ENCODE measurements at places on chromosomes 5 and 9.

GRCh38 chr9:122975196-122975595 lies 34.4 kb downstream of the RABGAP1 start:
- no peaks in the 10 kb centered on the region for H3K27me3 ChIP-seq
- H3K4me1 ChIP-seq = peaks cover 17% of the 10 kb centered on the region
- peak overlapping the region; percentile 68 for H3K27ac ChIP-seq
- no peaks in the 10 kb centered on the region for H3K36me3 ChIP-seq
- no peak for DNase-seq
- H3K4me3 ChIP-seq = no peak overlapping the region

DNA sequence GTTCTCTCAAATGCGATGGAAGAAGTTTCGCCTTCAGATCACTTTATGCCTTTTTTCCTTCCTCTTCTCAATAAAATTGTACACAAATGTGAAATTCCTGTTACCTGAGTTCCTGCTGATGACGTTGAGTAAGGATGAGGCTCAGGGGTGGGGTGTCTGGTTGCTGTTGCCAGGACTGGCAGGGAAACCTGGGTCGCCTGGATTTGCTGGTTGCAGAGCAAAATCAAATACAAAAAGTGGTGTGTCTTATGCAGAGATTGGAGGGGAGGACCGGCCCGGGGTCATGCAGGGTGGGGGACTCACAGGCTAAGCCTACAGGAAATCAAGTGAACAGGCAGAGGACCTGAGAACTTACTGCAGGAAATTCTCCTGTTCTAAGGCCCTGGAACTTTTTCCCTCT lies 39.2 kb downstream of the ANXA2R start:
- no peaks in the 10 kb centered on the region for H3K4me1 ChIP-seq
- H3K27ac ChIP-seq = no peak overlapping the region
- no peaks in the 10 kb centered on the region for H3K36me3 ChIP-seq
- DNase-seq = no peak
- H3K4me3 ChIP-seq = no peak overlapping the region
- H3K27me3 ChIP-seq = peaks cover 100% of the 10 kb centered on the region

GRCh38 chr5:60843936-60844905 lies at the start of gene ELOVL7:
Gene ELOVL7, minus strand, starts transcription at chr5:60844269. Its CDS starts 56,872 bp downstream, at chr5:60787397.
- peaks cover 3% of the 10 kb centered on the region for H3K4me1 ChIP-seq
- H3K27me3 ChIP-seq = peaks cover 44% of the 10 kb centered on the region
- peak; percentile 37 for DNase-seq
- H3K27ac ChIP-seq = no peak within 1 kb of the TSS

DNA sequence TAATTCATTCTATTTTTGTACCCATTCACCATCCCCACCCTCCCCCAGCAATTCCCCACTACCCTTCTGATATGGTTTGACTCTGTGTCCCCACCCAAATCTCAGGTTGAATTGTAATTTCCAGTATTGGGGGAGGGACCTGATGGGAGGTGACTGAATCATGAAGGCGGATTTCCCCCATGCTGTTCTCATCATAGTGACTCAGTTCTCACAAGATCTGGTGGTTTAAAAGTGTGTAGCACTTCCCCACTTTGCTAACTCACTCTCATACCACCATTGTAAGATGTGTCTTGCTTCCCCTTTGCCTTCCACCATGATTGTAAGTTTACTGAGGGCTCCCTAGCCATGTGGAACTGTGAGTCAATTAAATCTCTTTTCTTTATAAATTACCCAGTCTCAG lies 25.9 kb upstream of the TESK1 start:
- DNase-seq = no peak
- H3K36me3 ChIP-seq = no peaks in the 10 kb centered on the region

- no peak for DNase-seq
- no peak overlapping the region for H3K27ac ChIP-seq
- H3K27me3 ChIP-seq = no peaks in the 10 kb centered on the region
- H3K4me1 ChIP-seq = no peaks in the 10 kb centered on the region
- H3K36me3 ChIP-seq = no peaks in the 10 kb centered on the region
- no peak overlapping the region for H3K4me3 ChIP-seq
These were observed 572.1 kb upstream of the DMAC1 start for GRCh38 chr9:8371686-8372085.

GRCh38 chr5:142108432-142109330 lies at the start of gene NDFIP1:
Gene NDFIP1, plus strand, starts transcription at chr5:142108779. Its CDS starts 196 bp downstream, at chr5:142108975.
- no peaks in the 10 kb centered on the region for H3K36me3 ChIP-seq
- H3K4me1 ChIP-seq = peaks cover 14% of the 10 kb centered on the region
- H3K4me3 ChIP-seq = peak within 1 kb of the TSS; percentile 86
- no peaks in the 10 kb centered on the region for H3K27me3 ChIP-seq

- H3K36me3 ChIP-seq = peaks cover 59% of the 10 kb centered on the region
- no peaks in the 10 kb centered on the region for H3K27me3 ChIP-seq
- H3K27ac ChIP-seq = no peak overlapping the region
- H3K4me3 ChIP-seq = no peak overlapping the region
- H3K4me1 ChIP-seq = peaks cover 23% of the 10 kb centered on the region
- DNase-seq = no peak
These were observed 2.4 kb downstream of the NOL6 start for GRCh38 chr9:33471361-33471760.

GRCh38 chr5:133782736-133783135 lies 170.4 kb upstream of the FSTL4 start:
- H3K27ac ChIP-seq = no peak overlapping the region
- H3K4me3 ChIP-seq = no peak overlapping the region
- H3K27me3 ChIP-seq = no peaks in the 10 kb centered on the region
- DNase-seq = no peak
- no peaks in the 10 kb centered on the region for H3K36me3 ChIP-seq

DNA sequence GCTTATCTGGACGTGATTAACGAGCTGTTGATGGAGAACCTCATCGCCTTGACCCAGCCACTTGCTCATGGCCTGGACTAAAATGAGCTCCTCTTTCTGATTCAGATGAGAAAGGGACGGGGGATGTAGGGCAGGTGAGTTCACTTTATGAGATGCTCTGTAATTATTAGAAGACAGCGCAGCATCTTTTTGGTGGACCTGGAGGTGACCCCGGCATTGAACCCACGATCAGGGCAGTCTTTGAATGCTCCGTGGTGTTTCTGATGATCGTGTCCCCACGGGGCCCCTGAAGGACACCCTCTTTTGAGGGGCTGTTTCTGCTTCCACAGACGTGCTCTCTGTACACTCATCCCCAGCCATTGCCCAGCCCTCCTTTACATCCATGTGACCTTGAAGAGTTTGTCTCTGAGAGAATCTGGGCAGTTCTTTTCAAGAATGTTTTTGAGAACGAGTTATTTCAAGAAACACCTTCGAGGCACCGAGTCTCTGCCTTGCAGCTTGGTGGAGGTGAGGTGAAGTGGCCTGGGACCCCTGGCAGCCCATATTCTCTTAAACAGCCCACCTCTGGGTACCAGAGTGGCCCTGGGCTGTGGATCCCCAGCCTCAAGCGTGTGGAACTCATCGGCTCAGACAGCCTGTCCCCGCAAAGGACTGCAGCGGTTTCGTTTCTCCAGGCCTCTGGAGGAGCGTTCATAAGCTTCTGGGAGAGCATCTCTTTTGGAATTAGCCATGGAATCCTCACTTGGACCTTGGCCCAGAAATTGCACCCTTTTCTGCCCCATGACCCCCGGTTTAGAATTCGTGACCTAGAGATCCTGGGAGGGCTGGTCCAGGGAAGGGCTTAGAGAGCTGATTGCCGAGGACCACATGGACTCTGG lies 50.3 kb downstream of the COL5A1 start:
- no peak overlapping the region for H3K4me3 ChIP-seq
- no peaks in the 10 kb centered on the region for H3K27me3 ChIP-seq
- no peaks in the 10 kb centered on the region for H3K36me3 ChIP-seq

GRCh38 chr5:156623381-156624040 lies 226.6 kb upstream of the PPP1R2B start:
- no peak for DNase-seq
- no peaks in the 10 kb centered on the region for H3K27me3 ChIP-seq
- no peaks in the 10 kb centered on the region for H3K4me1 ChIP-seq
- no peak overlapping the region for H3K27ac ChIP-seq

DNA sequence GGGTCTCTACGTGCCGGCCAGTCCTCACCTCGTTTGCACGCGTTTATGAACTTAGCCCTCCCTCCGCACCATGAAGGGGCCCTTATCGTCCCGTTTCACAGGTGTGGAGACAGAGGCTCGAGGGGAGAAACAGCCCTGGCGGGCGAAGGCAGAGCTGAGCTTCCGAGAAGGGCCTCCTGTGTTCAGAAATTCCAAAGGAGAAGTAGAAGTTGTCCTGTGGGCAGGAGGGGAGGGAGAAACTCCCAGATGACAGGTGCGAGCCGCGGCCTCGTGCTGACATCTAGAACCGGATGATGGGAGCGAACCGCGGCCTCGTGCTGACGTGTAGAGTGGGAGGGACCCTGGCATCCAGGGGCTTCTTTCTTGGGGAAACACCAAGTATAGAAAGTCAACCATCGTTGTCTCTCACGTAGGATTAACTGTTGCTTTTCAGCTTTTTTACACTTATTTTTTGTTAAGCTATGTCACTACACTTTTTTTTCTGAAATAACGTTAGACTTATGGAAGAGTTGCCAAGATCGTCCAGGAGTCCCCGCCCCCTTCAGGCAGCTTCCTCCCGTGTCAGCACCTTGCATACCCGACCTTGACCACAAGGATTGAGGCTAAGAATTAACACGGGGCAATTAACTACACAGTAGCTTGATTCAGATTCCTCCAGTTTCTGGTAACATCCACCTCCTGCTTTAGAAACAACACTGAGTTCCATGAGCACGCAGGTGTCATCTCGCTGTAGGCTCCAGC lies 42.8 kb upstream of the NKD2 start:
- H3K27ac ChIP-seq = no peak overlapping the region
- no peak for DNase-seq
- no peak overlapping the region for H3K4me3 ChIP-seq
- H3K4me1 ChIP-seq = peaks cover 11% of the 10 kb centered on the region

DNA sequence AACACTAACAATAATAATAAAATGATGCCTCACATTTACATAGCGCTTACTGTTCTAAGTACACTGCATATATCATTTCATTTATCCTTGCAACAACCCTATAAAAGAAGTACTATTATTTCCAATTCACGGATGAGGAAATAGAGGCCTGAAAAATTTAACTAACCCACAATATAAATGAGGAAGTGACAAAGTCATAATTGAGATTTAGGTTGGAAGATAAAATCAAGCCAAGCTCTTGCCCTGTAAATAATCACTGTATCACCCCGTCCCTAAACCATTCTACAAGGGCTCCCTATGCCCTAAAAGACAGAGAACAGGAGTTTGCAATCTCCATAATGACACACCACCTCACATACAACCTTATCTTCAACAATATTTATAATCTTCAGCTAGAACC lies 49.6 kb downstream of the STRBP start:
- H3K27me3 ChIP-seq = no peaks in the 10 kb centered on the region
- DNase-seq = no peak
- peaks cover 5% of the 10 kb centered on the region for H3K4me1 ChIP-seq
- H3K4me3 ChIP-seq = no peak overlapping the region
- H3K36me3 ChIP-seq = no peaks in the 10 kb centered on the region

DNA sequence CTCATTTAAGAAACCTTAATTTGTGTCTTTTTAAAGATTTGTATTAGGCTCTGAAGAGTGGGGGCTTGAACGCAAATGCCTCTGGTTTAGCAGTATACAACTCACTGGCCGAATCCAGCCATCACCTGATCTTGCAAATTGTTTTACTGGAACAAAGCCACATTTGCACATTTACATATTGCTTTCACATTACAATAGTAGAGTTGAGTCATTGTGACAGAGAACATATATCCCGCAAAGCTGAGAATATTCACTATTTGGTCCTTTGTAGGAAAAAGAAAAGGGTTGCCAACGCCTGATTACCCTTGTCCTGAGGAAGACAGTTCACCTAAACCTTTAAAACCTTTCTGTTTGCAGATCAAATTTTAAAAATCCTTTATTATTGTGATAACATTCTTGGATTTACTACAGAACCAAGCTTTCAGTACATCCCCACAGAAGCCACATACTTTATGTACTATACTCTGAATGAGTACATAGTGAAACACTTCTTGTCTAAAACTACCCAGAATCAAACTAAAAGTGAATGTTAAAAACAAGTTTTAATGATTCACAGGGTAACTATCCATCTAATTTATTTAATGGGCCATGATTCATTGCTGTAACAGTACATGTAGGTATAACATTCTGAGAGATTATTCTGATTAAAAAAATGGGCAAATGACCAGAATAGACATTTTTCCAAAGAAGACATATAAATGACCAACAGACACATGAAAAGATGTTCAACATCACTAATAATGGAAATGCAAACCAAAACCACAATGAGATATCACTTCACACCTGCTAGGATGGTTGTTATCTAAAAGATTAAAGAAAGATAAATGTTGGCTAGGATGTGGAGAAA lies 161.0 kb downstream of the SLC25A46 start:
- no peak for DNase-seq
- H3K27ac ChIP-seq = no peak overlapping the region
- H3K36me3 ChIP-seq = no peaks in the 10 kb centered on the region
- no peaks in the 10 kb centered on the region for H3K27me3 ChIP-seq
- no peaks in the 10 kb centered on the region for H3K4me1 ChIP-seq

GRCh38 chr9:130262771-130263170 lies 2.8 kb upstream of the HMCN2 start:
- DNase-seq = no peak
- peak overlapping the region; percentile 77 for H3K27ac ChIP-seq
- H3K36me3 ChIP-seq = no peaks in the 10 kb centered on the region

DNA sequence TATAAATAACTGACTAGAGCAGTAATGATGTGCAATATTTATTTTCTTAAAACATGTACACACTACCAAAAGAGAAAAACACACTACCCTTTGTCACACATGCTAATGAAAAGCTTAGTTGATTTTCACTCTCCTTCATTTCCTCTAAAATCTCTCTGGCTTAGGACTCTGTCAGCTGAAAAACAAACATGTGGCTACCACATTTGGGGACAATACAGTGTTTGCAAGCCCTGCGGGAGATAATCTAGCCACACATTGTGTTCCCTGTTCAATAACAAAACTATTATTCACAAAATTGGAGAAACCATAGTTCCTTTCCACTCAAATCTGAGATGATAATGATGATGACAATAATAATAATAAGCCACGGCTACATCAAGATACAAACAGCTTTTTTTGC lies 3.5 kb upstream of the LOX start:
- no peak overlapping the region for H3K27ac ChIP-seq
- DNase-seq = no peak
- H3K36me3 ChIP-seq = no peaks in the 10 kb centered on the region
- no peaks in the 10 kb centered on the region for H3K27me3 ChIP-seq

DNA sequence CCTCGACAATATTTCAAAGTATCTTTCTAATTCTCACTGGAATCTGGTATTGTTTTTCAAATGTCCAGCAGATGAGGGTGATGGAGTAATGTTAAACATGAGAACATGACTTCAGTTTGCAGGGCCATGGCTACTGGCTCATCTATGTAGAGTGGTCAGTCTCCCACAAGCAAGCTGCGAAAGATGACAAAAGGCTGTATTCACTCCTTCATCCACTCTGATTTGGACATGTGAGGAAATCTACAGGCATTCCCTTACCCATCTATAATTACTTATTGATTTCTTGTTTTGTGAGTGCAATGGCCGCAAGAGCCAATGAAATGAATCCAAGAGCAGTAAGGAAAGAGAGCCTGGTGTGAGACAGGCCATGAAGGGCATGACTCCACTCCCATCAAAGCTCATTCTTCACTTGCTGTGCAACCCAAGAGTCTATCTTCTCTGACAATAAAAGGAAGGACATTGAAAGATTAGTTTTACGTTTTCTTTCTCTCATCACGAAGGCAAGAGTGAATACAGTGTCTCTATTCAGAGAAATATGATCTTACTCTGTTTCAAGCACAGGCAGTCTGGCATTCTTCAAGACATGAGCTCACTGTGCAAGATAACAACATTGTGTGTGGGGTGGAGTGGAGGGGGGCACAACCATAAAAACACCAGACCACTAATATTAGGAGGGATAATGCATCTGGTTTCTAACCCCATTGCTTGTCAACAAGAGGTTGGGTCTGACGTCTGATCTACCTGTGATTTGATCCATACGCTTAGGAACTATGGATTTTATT lies 249.6 kb upstream of the DAP start:
- no peak for DNase-seq
- H3K36me3 ChIP-seq = no peaks in the 10 kb centered on the region
- H3K4me3 ChIP-seq = no peak overlapping the region
- H3K4me1 ChIP-seq = peaks cover 6% of the 10 kb centered on the region
- no peak overlapping the region for H3K27ac ChIP-seq

Measured in heart left ventricle (tissue), 16 donors.